ENCODE measurements at places on chromosomes 3 and 15. TPM values are rescaled to one million over a fixed set of nuclear protein-coding genes. Genes with fewer than 3 reads are reported as not detected.

DNA sequence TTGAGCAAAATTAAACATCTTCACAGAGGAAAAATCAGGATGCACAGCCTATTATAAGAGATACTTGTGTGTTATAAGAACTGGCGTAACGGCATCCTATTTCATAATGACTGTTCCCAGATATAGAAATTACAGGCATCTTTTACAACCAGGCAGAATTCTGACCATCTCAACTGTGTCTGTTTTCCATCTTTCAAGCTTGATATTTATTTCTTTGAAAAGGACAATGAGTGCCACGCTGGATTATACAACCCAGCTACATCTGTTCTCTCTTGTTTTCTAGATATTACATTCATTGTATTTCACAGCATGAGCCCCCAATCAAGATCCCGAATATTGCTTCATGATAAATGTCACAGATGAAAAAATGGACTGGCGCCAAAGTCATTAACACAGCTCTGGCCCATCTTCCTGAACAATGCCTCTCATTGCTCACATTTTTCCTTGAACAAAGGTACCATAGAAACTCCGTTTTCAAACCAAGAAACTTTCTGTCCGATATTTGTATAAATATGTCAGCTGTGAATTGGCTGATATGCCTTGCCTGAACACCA lies 420.6 kb downstream of the TBL1XR1 start:
- H3K27ac ChIP-seq = no peak overlapping the region
- H3K4me1 ChIP-seq = no peaks in the 10 kb centered on the region
- DNase-seq = no peak
- H3K36me3 ChIP-seq = no peaks in the 10 kb centered on the region

- H3K36me3 ChIP-seq = no peaks in the 10 kb centered on the region
- no peaks in the 10 kb centered on the region for H3K4me1 ChIP-seq
- H3K27me3 ChIP-seq = no peaks in the 10 kb centered on the region
- no peak overlapping the region for H3K27ac ChIP-seq
Observed at GRCh38 chr3:123013876-123014275, 13.7 kb downstream of the SEMA5B start.

GRCh38 chr3:140752499-140752898 lies 74.6 kb downstream of the TRIM42 start:
- no peaks in the 10 kb centered on the region for H3K27me3 ChIP-seq
- H3K4me3 ChIP-seq = no peak overlapping the region
- no peak overlapping the region for H3K27ac ChIP-seq
- H3K36me3 ChIP-seq = no peaks in the 10 kb centered on the region
- no peak for DNase-seq

DNA sequence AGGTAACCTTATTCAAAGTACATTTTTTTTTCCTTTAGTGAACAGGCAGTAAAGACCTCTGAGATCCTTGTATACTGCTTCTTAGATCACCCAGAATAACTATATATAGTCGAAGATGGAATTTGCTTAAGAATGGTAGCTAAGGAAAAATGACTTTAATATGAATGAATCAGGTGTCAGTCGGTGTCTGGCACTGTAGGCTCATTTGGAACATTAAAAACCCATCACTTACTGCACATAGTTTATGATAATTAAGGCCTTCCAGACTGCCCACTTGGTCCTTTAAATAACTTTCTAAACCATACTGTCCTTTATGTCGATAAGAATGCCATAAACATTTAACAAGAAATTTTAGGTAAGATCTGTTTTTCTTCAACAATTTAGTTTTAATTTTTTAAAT lies 981.8 kb downstream of the ROBO2 start:
- DNase-seq = no peak
- H3K36me3 ChIP-seq = no peaks in the 10 kb centered on the region
- no peak overlapping the region for H3K27ac ChIP-seq
- H3K4me1 ChIP-seq = no peaks in the 10 kb centered on the region
- no peaks in the 10 kb centered on the region for H3K27me3 ChIP-seq

Gene HRH1
- total RNA-seq = 45.1 TPM

Gene TMEM108
- total RNA-seq = 3.6 TPM

All from aorta (tissue), 5 donors.